ENCODE measurements at places on chromosomes 3 and 15. TPM values are rescaled to one million over a fixed set of nuclear protein-coding genes. Genes with fewer than 3 reads are reported as not detected.

SHC4 gene
- 4.5 TPM for polyA plus RNA-seq

SLC12A1 gene
- polyA plus RNA-seq: 0.67 TPM

FHIT gene
- not detected for polyA plus RNA-seq

CCRL2 gene
- not detected for polyA plus RNA-seq

INKA1 gene
- polyA plus RNA-seq: 1.7 TPM

EPHA3 gene
- 33.0 TPM for polyA plus RNA-seq

MAN2C1 gene
- polyA plus RNA-seq: 340 TPM

NPHP3 gene
- polyA plus RNA-seq: 9.0 TPM

MCTP2 gene
- not detected for polyA plus RNA-seq

TTC21A gene
- polyA plus RNA-seq: 9.4 TPM

AGTR1 gene
- polyA plus RNA-seq: 1.3 TPM

ILDR1 gene
- polyA plus RNA-seq: not detected

ST3GAL6 gene
- 3.7 TPM for polyA plus RNA-seq

NLGN1 gene
- 2.7 TPM for polyA plus RNA-seq

MYD88 gene
- not detected for polyA plus RNA-seq

CCR5 gene
- not detected for polyA plus RNA-seq

IQCF5 gene
- not detected for polyA plus RNA-seq

BSN gene
- polyA plus RNA-seq: 2.0 TPM

ANKRD63 gene
- not detected for polyA plus RNA-seq

CFAP100 gene
- 2.3 TPM for polyA plus RNA-seq

MDFIC2 gene
- not detected for polyA plus RNA-seq

TMEM87A gene
- 50.4 TPM for polyA plus RNA-seq

SLC28A2 gene
- not detected for polyA plus RNA-seq

SLC24A5 gene
- polyA plus RNA-seq: 0.76 TPM

ARRDC4 gene
- polyA plus RNA-seq: 39.7 TPM

CLRN1 gene
- 0.18 TPM for polyA plus RNA-seq

CLDN16 gene
- polyA plus RNA-seq: not detected

GP9 gene
- polyA plus RNA-seq: not detected

COL6A5 gene
- not detected for polyA plus RNA-seq

AMIGO3 gene
- 8.0 TPM for polyA plus RNA-seq

NMNAT3 gene
- polyA plus RNA-seq: 4.6 TPM

IRAK2 gene
- 1.1 TPM for polyA plus RNA-seq

EOGT gene
- polyA plus RNA-seq: 5.2 TPM

CATSPER2 gene
- 2.0 TPM for polyA plus RNA-seq

GOLGA8S gene
- not detected for polyA plus RNA-seq
